ENCODE measurements at places on chromosomes 7 and 10.
A peak's percentile ranks its signal among the peaks of the same experiment; 100 is the strongest.

DNA sequence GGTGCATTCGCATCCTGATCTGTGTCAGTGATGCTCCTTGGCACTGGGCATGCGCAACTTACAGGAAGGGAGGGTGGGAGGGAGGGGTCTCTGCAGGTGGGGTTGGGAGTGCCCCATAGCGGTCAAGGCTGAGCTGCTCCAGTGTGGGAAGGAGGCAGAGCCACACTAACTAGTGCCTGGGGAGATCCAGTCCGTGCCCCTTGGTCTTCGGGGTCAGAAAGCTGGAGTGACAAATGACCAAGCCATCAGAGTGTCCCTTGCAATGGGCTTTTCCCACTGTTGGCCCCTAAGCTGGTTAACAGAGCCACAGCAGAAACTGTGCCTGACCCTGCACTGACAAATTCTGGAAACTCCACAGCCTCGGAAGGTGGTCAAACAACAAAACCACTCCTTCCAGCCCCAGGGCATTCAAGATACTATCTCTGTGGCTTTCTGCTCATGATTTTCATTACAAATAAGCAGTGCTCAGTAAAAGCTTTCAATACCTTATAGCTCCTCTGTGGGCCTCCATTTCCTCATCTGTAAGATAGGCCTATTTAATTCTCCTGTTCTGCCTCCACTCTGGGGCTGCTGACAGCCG, 138.1 kb upstream of the UNC5B start:
- H3K27ac ChIP-seq, result peak overlapping the region; percentile 56
- H3K4me1 ChIP-seq, result no peaks in the 10 kb centered on the region
- no peak overlapping the region for H3K4me3 ChIP-seq

GRCh38 chr7:36615852-36616540, 108.3 kb downstream of the AOAH start:
- H3K27ac ChIP-seq, result peak overlapping the region; percentile 75
- no peaks in the 10 kb centered on the region for H3K36me3 ChIP-seq

DNA sequence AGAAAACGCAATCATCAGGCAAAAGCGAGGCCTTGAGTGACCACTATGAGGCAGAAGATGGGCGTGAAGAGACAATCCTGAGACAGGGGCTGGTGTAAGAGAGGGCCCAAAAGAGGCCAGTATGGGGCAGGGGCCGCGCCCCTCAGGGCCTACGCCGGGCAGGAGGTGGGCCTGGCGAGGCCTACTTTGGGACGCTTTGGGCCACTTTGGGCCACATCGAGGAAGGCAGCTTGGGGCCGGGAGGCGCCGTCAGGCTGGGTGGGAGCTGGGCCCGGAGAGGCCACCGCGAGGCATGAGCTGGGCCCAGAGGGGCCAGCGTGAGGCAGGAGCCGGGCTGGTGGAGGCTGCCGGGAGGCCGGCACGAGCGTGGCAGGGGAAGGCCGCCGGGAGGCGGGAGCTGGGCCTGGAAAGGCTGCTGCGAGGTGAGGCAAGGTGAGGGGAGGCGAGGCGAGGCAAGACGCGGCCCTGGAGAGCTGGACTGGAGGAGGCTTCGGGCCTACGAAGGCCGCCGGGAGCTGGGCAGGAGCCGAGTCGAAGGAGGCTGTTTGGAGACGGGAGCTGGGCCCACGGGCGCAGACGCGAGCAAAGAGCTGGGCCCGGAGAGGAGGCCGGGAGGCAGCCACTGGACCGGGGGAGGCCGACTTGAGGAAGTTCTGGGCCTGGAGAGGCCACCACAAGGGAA, 171.3 kb downstream of the TPST1 start:
- H3K4me1 ChIP-seq, result peaks cover 3% of the 10 kb centered on the region
- peaks cover 18% of the 10 kb centered on the region for H3K36me3 ChIP-seq
- H3K27ac ChIP-seq, result peak overlapping the region; percentile 43
- no peak for DNase-seq
- H3K27me3 ChIP-seq, result no peaks in the 10 kb centered on the region

- no peaks in the 10 kb centered on the region for H3K36me3 ChIP-seq
- peaks cover 26% of the 10 kb centered on the region for H3K4me1 ChIP-seq
- H3K27ac ChIP-seq, result peak overlapping the region; percentile 98
- no peaks in the 10 kb centered on the region for H3K27me3 ChIP-seq
- DNase-seq, result peak; percentile 33
Observed at GRCh38 chr10:102643336-102644065, 778 bp upstream of the TRIM8 start.

DNA sequence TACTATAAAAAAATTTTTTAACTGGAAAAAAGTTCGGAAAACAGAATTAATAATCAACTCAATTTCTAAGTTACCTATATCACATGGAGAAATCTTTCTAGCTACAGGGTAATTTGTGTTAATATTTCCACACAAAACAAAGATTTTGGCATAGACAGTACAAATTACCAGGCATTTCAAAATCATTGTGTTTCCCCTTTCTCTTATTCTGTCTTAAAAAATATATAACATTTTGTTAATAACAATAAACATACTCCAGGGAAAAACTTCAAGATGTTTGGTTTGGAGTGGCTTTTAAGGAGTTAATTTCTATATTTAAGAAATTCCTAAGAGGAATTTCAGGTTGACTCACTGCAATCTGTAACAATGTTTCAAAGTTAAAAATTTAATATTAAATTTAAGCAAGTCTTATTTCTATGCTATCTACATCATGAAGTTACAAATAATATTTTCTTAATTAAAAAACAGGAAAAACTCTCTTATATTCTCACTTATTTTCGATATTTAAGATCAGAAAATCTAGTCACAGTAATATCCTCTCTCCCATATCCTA, 132.6 kb downstream of the NRBF2 start:
- H3K27me3 ChIP-seq, result no peaks in the 10 kb centered on the region
- H3K36me3 ChIP-seq, result peaks cover 10% of the 10 kb centered on the region
- H3K4me1 ChIP-seq, result peaks cover 16% of the 10 kb centered on the region
- no peak for DNase-seq
- H3K27ac ChIP-seq, result peak overlapping the region; percentile 92

DNA sequence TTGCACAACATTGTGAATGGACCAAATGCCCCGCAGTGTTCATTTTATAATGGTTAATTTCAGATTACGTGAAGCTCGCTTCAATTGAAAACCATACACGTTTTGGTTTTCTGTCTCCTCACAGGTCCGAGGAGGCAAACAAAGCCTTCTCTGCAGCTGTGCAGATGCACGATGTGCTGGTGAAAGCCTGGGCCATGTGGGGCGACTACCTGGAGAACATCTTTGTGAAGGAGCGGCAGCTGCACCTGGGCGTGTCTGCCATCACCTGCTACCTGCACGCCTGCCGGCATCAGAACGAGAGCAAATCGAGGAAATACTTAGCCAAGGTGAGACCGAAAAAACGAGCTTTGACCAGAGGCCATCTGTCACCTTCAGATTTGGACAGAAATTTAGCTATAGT, 110.3 kb downstream of the TRRAP start:
- H3K36me3 ChIP-seq, result peaks cover 59% of the 10 kb centered on the region
- H3K4me3 ChIP-seq, result no peak overlapping the region
- no peaks in the 10 kb centered on the region for H3K4me1 ChIP-seq
- H3K27ac ChIP-seq, result no peak overlapping the region

GRCh38 chr10:19922236-19922963, 106.2 kb downstream of the PLXDC2 start:
- H3K4me3 ChIP-seq, result no peak overlapping the region
- H3K27ac ChIP-seq, result peak overlapping the region; percentile 91
- peaks cover 3% of the 10 kb centered on the region for H3K36me3 ChIP-seq
- no peaks in the 10 kb centered on the region for H3K27me3 ChIP-seq
- no peak for DNase-seq

GRCh38 chr10:113285305-113285704, 267.5 kb upstream of the HABP2 start:
- no peak overlapping the region for H3K27ac ChIP-seq
- no peaks in the 10 kb centered on the region for H3K4me1 ChIP-seq
- no peaks in the 10 kb centered on the region for H3K36me3 ChIP-seq
- no peak overlapping the region for H3K4me3 ChIP-seq

DNA sequence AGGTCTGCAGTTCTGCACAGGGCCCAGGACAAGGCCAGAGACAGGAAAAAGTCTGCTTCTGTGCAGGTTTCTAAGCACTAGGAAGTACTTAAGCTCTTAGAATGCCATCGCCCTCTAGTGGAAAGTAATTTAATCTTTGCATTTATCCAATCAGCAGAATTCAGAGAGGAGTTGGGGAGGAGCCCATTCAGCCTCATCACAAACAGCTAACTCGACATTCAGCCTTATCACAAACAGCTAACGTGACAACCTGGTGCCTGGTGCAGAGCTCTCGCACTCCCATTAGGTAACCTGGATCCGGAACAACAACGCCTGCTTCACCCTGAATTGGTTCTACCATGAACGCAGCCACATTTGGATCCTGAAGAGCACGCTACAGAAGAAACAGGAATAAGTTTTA, 15.2 kb downstream of the OAT start:
- peak overlapping the region; percentile 73 for H3K27ac ChIP-seq
- no peak overlapping the region for H3K4me3 ChIP-seq
- peaks cover 25% of the 10 kb centered on the region for H3K36me3 ChIP-seq
- H3K27me3 ChIP-seq, result no peaks in the 10 kb centered on the region
- peaks cover 19% of the 10 kb centered on the region for H3K4me1 ChIP-seq
- DNase-seq, result no peak

- H3K27me3 ChIP-seq, result no peaks in the 10 kb centered on the region
- no peaks in the 10 kb centered on the region for H3K4me1 ChIP-seq
- H3K27ac ChIP-seq, result no peak overlapping the region
Observed at GRCh38 chr10:51270936-51271530, 196.7 kb downstream of the PRKG1 start.

DNA sequence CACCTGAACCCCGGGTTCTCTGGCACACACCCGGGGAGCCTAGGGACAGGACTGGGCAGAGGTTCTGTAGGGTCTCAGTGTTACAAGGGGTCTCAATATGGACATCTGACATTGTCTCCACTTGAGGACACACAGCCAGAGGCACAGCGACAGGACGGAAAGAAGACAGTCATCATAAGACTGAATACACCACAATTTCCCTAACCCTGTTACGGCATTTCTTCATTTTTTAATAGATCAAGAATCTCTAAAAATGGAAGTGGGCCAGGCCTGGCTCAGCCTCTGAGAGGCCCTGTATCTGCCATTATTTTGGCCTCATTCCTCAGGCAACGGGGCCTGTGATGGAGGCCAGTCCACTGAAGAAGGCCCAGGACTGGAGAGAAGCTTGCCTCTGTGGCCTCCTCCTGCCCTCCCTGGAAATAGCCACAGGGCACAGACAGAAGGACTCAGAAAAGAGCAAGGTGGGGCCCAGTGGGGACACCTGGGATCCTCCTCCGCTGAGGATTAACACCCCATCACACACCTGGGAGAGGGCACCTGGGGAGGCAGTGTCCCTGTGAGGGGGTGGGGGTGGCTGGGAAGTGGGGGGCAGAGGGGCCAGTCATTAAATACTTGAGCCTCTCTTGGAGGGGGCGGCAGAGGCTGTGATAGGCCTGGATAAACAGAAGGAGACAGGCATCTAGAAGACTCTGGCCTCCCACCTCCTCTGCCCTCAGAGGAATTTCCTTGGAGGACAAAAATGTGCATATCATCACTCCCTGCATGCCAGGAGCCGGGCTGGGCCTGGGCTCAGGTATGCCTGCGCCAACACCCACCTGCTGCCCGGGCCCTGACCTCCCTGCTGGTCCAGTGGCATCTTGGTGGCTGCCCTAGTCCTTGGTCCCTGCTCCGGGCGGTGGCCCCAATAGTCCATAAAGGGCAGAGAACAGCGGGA, 8.0 kb downstream of the SPOCK2 start:
- no peak overlapping the region for H3K4me3 ChIP-seq
- H3K27me3 ChIP-seq, result peaks cover 3% of the 10 kb centered on the region
- peaks cover 5% of the 10 kb centered on the region for H3K36me3 ChIP-seq
- no peak for DNase-seq
- H3K27ac ChIP-seq, result no peak overlapping the region

DNA sequence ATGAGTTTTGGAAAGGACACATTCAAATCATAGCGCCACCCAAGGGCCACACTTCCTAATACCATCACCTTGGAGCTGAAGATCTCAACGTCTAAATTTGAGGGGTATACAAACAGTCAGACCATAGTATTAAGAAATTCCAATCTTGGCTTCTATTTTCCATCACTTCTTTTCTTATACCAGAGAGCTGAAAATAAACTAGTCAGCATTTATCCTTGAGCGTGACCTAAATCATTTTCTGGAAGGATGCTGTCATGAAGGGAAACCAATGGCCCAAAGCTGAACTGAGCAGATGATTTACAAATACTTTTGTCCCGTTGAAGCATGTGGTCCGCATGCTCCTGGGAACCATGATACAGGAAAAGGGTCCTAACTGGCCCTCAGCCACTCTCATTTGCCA, 921.9 kb downstream of the CCSER2 start:
- H3K4me1 ChIP-seq, result peaks cover under 1% of the 10 kb centered on the region
- no peak for DNase-seq
- peaks cover 63% of the 10 kb centered on the region for H3K27me3 ChIP-seq
- no peak overlapping the region for H3K27ac ChIP-seq

GRCh38 chr10:96693431-96693830, 26.9 kb downstream of the PIK3AP1 start:
- H3K27me3 ChIP-seq, result no peaks in the 10 kb centered on the region
- H3K4me1 ChIP-seq, result no peaks in the 10 kb centered on the region
- H3K4me3 ChIP-seq, result no peak overlapping the region
- DNase-seq, result no peak

- H3K36me3 ChIP-seq, result no peaks in the 10 kb centered on the region
- peak; percentile 62 for DNase-seq
- peak overlapping the region; percentile 80 for H3K4me3 ChIP-seq
- peak overlapping the region; percentile 94 for H3K27ac ChIP-seq
- H3K27me3 ChIP-seq, result peaks cover 8% of the 10 kb centered on the region
Observed at GRCh38 chr7:54932818-54933543, 85.8 kb upstream of the EGFR start.

- H3K4me1 ChIP-seq, result peaks cover 5% of the 10 kb centered on the region
- H3K4me3 ChIP-seq, result no peak overlapping the region
- no peak overlapping the region for H3K27ac ChIP-seq
- H3K27me3 ChIP-seq, result no peaks in the 10 kb centered on the region
- no peak for DNase-seq
Observed at GRCh38 chr7:80929619-80930018, 10.8 kb upstream of the SEMA3C start.

GRCh38 chr7:30914596-30914995, 2.9 kb downstream of the AQP1 start:
- no peak overlapping the region for H3K27ac ChIP-seq
- peaks cover 15% of the 10 kb centered on the region for H3K27me3 ChIP-seq
- no peaks in the 10 kb centered on the region for H3K36me3 ChIP-seq
- H3K4me3 ChIP-seq, result no peak overlapping the region
- peaks cover 16% of the 10 kb centered on the region for H3K4me1 ChIP-seq

DNA sequence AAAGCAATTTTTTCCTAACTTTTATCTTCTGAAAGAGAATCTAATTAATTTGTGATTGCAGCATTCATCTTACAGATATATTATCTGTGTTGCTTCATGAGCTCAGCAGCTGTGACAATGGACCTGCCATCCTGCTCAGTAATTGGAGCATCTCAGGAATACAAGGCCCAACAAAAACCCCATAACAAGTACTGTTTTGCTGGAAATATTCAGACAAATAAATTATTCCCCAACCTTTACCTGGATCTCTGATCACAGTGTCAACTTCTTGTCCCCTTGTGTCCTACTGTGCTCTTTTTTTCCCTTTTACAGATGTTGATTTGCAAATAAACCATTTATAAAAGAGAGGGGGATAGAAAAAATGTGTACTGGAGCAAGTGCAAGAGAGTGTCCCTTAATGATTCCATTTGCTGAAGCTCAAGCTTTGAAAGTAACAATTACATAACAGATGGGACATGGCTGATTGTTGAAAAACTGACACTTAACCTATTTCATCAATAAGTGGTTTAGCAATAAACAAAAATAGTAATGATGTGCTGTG, 1063.4 kb upstream of the GHITM start:
- DNase-seq, result no peak
- no peak overlapping the region for H3K27ac ChIP-seq
- peaks cover 1% of the 10 kb centered on the region for H3K4me1 ChIP-seq
- H3K4me3 ChIP-seq, result no peak overlapping the region

All from progenitor cell of endocrine pancreas (in vitro differentiated cells).